ENCODE measurements at places on chromosomes 4 and X.

DNA sequence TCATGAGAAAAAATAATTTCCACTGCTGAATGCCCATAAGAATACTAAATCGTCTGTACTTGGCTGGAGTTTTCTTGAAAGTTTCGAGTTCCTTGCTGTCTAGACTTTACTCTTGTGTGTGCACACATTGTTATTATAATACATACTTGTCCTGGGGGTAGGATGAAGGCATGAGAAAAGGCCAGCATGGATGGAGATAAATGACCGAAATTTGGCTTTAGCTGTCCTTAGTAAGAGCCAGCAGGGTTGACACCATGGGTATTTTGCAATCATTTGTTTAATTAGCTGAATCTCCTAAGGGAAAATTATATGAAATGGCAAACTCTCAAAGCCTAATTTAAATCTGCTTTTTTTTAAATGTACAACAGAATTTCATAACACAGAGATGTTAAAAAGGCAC lies 641.6 kb downstream of the ADGRL3 start:
- DNase-seq = no peak

GRCh38 chrX:15441464-15441863 lies 51.7 kb downstream of the PIR start:
- DNase-seq = no peak

DNA sequence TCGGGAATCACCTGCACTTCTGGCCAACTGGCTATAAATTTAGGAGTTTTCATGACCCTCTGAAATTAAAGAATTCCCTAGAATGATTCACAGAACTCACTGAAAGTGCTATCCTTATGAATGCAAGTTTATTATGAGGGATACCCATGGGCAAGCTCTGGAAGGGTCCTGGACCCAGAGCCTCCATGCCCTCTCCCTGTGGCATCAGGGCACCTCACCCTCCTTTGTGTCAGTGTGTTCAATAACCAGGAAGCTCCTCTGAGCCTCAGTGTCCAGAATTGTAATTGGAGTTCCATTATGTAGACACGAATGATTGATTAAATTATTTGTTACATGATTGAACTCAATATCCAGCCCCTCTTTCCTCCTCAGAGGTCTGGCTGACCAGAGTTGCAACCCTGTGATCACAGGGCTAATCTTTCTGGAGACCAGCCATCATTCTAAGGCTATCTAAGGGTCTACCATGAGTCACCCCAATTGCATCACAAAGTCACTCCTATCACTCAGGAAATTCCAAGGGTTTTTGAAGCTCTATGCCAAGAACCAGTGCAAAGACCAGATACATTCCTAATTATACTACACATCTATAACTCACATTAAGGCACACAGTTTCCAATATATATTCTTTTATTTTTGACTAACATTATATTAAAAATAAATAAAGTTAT lies 8.9 kb downstream of the ANXA3 start:
- DNase-seq = peak; percentile 66

- DNase-seq = no peak
Observed at GRCh38 chr4:37973441-37973840, 13.2 kb downstream of the PTTG2 start.

DNA sequence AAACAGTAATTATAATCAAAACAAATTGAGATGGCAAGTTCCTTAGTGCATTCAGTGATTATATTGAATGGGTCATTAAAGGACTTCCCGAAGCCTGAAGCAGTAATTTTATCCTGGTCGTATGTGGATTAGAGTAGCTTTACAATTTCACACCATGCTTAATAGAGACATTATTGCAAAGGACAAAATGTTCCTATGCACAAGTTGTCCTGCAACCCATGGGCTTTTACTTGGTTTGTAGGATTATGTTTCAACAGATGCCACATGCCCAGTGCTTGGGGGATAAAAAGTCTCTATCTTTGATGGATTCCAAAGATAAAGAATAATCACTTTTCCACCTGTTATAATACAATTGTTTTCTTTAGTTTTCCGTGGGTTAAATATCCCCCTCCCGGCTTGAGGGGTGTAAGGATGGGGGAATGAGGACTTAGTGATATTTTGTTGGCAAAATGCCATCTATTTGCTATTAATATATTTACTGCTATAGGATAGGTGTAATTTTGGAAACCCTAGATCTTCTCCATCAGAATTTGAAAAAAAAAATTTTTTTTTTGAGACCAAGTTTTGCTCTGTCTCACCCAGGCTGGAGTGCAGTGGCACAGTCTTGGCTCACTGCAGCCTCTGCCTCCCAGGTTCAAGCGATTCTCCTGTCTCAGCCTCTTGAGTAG lies 156.5 kb upstream of the ETNPPL start:
- no peak for DNase-seq

GRCh38 chrX:139559383-139560042 lies 29.0 kb downstream of the F9 start:
- DNase-seq = peak; percentile 10
